ENCODE measurements at places on chromosomes 16 and 17. TPM values are rescaled to one million over a fixed set of nuclear protein-coding genes. Genes with fewer than 3 reads are reported as not detected.

KRTAP1-3 gene
- total RNA-seq, result not detected

GRCh38 chr16:30066761-30067583 is 1.4 kb downstream of the ALDOA start:
- no peak for DNase-seq

GRCh38 chr17:61218438-61218837 is 181.2 kb upstream of the TBX2 start:
- no peak for DNase-seq

DNA sequence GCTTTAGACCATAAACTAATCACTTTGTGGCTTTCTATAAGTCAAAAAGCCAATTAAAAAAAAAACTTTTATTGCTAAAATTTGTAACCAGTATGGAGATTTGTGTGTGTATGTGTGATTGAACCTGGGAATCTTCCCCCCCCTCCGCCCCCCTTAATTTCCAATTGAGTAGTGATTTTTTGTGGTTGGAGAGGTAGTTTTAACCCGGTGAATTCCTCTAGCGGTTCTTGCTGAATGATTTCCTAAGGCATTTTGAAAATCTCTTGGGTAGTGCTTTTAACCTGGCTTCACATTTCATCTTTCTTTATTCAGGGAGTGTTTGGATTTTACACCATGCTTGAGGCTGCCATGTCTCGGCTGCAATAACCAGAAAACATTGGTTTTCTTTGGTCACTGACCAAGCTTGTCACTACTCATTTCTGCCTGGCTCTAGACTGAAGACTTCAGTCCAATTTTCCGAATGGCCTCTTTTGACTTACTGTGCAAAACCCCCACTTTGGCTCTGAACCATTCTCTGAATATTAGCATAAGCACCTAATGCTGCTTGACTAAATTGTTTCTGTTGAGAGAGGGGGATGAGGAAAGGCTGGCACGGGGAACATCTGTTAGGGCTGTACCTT is 35.6 kb downstream of the PRKCA start:
- no peak for DNase-seq

- no peak for DNase-seq
Observed at GRCh38 chr16:3974751-3975150, 94.2 kb upstream of the CREBBP start.
